CD4-positive, alpha-beta T cell treated with Interleukin-1 beta for 1 hour (primary cell): ENCODE measurements at places on chromosomes 3 and 15.

DNA sequence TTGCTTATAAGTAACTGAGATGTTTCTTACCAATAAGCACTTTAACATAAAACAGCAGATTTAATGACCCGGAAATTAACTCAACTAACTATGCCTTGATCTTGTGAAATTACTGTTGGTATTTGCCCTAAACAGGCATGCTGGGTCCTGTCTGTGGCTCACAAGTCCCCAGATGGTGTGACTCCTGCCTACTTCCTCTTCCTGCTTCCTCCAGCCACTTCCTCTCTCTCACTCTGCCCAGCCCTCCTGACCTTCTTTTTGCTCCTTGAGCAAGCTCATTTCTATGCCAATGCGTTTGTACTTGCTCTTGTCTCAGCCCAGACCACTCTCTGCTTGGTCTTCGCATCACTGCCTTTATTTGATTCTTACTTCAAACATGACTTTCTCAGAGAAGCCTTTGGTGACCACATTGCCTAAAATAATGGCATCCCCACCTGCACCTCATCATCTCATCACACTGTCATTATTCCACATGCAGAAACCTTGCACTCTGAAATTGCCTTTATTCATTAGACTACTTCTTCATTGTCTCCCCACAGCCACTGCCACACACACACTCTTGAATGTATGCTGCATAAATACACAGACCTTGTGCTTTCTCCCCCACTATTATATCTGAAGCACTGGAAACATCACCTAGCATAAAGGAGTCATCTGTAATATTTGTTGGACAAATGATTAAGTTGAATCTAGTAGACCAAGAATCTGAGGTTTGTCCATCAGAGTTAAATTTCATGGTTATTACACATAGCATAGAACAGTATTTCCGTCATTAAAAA is 256.3 kb upstream of the SEMA6D start:
- DNase-seq: no peak

DNA sequence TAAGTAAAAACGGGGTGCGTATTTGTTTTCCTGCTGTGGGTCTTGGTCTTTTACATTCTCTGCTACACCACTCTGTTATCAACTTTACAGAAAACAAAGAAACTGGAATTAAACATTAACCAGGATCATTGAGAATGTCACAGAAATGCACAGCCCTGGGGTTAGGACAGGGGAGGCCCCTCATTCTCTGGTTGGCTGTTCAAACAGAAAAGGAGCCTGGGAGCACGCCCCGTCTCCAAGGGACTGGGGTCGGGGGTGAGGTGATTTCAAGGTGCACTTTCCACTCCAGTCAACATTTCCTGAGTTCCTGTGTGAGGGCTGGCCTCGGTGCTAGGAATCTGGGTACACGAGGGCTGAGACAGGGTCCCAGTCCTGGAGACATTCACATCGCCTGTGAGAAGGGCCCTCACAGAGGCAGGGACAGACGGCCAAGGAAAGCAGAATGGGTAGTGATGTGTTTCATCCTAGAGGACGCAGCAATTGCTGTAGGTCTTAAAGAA is 30.3 kb downstream of the CPN2 start:
- DNase-seq: no peak

GRCh38 chr15:100508641-100509300 is 20.0 kb downstream of the CERS3 start:
- DNase-seq: no peak

DNA sequence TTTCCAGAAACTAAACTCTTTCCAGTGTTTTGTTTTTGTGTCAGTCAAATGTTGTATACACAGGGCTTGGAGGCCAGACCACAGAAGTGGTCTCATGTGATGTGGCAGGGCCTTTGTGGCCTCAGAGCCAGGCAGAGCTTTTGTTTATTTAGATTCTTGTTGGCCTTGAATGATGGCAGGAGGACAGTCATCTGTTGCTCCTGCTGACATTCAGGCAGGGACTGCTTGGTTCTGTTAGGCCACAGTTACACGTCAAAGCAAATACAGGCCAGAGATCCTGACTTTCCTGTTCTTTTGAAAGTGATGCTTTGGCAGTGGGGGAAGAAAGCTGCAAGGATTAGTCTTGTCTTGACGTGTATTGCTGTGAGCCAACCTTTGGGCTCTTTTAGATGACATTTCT is 325.1 kb downstream of the CACNA2D3 start:
- no peak for DNase-seq

DNA sequence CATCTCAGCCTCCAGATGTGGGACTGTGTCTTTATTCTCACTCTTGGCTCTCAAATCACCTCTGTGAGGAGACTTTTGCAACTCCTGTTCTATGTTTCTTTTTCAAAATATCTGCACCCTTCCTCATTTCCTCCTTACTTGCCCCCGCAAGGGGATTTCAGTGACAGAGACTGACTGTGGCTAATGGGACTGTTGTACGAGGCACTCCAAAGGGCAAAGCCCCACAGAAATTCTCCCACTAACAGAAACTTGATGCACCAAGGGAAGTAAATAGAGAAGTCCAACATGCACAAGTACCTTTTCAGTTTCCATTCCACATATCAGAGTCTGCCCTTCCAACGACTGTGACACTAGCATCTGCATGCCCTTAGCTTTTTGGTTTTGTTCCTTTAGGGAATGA is 69.7 kb downstream of the LRRK1 start:
- DNase-seq: no peak

GRCh38 chr15:34927726-34928125 is 41.8 kb downstream of the AQR start:
- DNase-seq: no peak

GRCh38 chr3:5499404-5499803 is 311.9 kb downstream of the EDEM1 start:
- no peak for DNase-seq

DNA sequence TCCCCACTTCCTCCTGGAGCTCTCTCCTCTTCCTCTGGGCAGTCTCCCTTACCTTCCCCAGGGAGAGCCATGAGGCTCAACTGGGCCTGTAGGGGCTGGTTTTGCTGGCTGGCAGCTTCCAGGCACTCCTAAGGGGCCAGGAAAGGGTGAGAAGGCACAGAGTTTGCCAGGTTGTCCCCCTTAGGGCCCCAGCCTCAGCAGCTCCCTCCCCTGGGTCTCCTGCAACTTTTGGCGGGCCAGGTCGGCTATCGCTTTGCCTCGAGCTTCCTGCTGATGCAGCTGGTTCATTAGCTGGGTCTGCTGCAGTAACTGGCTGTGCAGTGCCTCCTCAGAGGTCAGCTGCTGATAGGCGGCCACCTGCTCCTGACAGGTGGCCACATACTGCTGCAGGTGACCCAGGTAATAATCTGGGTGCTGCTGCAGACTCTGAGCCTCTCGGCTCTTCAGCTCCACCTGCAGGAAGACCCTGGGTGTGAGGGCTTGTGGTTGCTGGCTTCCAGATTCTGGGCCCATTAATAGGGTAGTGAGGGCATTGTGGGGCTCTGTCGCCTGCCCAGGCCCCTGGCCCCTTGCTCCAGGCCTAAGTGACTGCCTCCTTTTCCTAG is 29.7 kb upstream of the OR4F6 start:
- DNase-seq: no peak

DNA sequence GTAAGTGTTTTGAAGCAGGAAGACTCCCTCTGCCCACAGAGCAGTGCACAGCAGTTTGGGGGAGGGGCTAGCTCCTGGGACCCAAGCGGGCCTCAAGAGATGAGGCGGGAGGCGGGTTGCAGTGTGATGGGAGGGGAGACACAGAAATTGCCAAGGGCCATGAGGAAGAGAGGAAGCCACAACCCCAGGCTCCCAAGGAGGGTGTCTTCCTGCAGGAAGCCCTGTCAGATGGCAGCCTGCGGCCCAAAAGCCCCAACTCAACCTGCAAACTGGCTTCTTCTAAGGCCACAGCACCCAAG is 7.3 kb upstream of the ISLR2 start:
- no peak for DNase-seq

DNA sequence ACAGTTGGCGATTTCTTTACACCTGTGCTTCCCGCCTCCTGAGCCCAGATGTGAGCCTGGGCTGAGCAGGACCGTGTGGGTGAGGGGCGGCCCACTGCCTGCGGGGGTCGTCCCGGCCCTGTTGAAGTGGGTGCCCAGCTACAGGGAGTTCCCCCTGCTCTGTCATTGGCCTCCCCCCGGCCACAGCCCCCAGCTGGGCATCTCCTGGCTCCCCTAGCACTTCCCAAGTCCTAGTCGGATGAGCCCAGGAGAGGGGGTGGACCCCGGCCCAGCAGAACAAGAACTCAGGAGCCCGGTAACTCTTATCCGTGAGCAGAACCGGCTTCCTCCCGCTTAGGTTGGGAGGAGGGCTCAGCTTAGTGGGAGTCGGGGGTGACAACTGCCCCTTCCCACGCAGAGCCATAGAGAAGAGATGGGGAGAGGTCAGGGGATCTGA is 757 bp downstream of the PAQR5 start:
- DNase-seq: no peak

DNA sequence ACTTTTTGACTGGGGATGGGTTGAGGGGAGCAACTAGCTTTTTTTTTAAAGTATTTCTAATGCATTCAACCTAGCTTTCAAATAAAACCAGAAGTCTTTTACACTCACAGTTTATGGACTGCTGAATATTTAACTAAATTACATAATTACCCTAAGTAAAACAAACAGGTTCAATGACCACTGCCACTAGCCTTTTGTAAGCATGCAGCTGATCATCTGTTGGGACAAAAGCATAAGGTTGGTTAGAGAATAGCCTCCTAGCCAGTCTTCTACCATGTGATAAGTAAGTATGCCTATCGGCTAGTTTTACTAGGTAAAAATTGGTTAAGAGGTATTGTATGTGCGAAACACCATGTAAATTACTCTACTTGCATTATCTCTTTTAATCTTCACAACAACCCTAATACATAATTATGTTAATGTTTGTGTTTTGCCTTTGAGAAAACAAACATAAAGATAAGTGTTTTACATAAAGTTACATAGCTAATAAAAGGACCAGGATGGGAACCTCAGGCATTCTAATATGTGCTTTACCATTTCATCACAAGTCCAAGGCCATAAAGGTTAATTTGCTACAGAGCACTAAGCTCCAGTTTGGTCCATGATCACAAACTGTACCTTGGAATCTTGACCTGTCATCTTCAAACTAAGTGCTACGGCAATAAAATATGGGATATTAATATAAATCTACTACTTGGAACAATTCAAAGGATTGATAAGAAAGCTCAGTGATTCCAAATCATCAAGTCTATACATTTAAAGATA is 13.2 kb downstream of the PFN2 start:
- no peak for DNase-seq

- DNase-seq: no peak
Measured at GRCh38 chr15:73753250-73754130, at the start of gene INSYN1. INSYN1 (minus strand) TSS chr15:73753351; CDS start chr15:73751130, 2,221 bp downstream.

DNA sequence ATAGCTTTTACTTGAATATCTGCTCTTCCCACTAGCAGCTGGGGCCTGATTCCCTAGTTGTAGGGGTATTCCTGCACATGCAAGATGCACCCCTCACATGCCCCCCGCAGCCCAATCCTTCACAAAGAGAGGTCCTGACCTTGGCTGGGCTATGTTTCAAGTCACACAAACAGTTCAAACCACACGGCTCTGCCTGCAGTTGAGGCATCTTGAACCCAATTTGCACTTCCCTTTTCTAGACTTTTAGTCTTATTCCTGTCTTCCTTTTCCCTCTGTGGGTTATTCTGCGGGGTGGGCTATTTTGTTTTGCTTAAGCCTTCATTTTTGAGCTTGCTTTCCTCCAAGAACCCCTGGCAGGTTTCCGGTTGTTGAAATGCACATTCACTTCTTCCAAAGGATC is 13.3 kb upstream of the CCR1 start:
- DNase-seq: no peak

DNA sequence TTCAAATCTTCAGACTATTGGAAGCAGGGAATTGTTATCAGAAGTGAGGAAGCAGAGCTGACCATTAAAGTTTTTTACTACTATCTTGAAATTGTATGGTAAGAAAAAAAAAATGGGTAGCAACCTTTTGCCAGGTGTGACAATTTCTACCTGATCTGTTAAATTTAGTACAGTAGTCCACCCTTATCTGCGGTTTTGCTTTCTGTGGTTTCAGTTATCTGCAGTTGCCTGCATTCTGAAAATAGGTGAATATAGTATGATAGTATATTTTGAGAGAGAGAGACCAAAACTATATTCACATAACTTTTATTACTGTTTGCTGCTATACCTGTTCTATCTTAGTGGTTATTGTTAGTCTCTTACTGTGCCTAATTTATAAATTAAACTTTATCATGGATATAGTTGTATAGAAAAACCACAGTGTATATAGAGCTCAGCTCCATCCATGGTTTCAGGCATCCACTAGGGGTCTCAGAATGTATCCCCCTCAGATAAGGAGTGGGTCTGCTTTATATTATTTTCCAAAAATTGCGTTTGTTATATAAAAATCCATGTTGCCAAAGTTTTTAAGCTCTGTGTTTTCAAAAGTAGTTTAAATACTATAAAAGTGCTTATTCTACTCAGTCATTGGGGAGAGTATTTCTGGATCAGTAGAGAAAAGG is 69.9 kb downstream of the PTPRG start:
- DNase-seq: no peak

GRCh38 chr3:170558427-170558826 is 27.4 kb downstream of the SLC7A14 start:
- no peak for DNase-seq

- DNase-seq: no peak
Measured at GRCh38 chr3:46416125-46416810, 9.2 kb downstream of the CCRL2 start.

GRCh38 chr15:32649342-32649741 is 7.8 kb downstream of the SCG5 start:
- DNase-seq: no peak
